ENCODE measurements at places on chromosomes 1 and 21.
A peak's percentile ranks its signal among the peaks of the same experiment; 100 is the strongest.

DNA sequence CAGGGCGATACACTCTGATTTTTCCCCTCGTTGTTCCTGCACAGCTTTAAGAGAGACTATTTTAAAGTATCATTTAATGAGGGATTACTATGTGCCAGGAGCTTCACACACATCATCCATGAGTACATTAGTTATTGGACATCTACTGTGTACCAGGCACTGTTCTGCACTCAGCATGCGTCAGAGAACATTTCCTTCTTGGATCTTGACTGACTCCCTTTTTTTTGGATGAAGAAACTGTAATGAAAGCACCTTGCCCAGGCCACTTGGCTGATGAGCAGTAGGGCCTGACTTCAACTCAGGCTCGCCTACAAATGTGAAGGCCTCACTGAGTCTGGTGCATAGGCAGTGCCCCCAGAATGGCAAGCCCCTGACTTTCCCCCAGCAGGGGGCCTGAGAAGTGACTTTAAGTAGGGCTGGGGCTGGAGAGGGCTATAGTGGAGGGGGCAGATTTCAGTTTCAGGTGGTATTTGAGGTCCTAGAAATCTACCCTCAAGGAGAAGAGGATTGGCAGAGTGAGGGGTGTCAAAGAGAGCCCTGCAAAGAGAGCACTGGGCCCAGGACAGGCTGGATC is 50.0 kb downstream of the PTPRU start:
- no peak for DNase-seq

GRCh38 chr1:180157576-180158057 is 2.9 kb downstream of the QSOX1 start:
- DNase-seq: no peak

DNA sequence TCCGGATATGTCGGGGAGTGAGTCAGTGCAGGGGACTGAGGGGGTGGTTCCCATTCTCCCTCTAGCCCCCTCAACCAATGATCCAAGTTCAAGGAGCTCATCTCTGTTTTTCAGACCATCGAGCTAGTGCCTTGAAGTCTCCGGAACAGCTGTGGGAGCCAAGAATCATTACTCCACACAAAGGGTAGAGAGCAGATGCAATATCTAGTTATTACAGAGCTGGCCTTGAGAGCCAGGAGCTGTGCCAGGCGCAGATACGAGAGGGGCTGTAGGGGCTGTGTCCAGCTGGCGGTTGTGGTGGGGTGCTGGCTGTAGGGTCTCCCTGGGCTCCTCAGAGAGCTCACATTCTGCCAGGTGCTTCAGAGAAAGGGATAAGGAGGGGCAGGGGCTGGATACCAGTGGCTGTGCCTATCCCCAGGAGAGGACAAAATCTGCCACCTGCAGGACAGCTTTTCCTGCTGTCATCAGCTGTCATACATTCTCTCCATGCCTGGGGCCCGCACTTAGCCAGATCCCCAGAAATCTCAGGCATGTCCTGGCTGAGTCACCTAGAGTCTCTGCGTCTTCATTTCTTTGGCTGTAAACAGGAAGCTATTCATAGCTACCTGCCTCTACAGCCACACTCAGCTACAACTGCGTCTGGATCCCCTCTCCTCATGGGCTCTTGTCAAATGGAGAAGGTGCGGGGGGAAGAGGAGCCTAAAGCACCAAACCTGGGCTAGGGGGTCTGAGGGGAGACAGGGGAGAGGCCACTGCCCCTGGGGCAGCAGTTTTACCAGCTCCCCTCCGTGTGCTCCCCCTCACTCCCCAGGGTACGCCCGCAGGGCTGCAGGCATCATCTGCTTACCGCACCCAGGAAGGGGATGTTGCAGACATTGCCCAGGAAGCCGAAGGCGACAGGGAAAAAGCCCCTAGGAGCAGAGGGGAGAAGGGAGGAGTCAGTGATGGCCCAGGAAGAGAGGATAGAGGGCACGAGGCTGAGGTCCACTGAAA is 2.4 kb upstream of the KISS1 start:
- peak; percentile 71 for DNase-seq

DNA sequence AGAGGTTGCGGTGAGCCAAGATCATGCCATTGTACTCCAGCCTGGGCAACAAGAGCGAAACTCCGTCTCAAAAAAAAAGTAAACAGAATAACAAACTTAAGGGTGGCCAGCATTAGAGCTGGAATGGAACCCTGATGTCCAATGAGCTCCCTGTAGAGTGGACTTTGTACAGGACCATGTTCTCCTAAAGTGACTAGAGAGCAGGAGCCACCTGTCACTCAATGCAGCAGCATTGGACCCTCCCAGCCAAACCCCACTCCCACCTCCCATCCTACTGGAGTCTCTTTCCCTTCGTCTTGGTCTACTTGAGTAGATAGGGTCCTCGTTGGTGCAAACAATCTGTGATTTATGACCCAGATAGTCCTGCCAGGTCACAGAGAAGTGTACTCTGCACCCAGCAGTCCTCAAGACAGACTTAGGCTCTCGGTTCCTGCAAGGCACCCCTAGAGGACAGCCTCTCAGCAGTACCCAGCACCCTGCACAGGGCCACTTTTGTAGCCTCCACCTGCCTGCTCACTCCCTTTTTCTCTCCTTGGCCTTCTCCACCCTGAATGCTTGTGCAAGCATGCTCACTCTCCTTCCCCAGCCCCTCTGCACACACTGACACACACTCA is 69.2 kb upstream of the ZNF281 start:
- DNase-seq: no peak

DNA sequence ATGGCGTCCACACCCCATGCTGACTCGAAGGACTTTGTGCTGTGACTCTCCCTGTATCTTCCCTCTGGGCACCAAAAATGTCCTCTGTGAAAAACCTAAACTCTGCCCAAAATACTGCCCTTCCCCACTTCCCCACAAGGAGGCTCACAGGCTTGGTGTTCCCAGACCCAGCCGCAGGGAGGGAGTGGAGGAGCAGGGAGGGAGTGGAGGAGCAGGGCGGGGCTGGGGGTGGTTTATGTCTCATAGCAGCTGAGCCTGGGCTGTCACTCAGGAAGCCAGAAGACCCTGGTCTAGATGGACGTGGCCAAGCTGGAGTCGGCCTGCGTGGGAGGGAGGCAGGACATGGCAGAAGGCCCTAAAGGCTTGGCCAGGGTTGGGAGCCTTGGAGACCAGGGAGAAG is 461.7 kb downstream of the PTPRU start:
- peak; percentile 60 for DNase-seq

Data from mesenchymal stem cell (in vitro differentiated cells and primary cell).